ENCODE measurements at places on chromosomes 6 and 20.

- no peak for DNase-seq
Measured at GRCh38 chr6:159533016-159533415, 160.0 kb downstream of the SOD2 start.

DNA sequence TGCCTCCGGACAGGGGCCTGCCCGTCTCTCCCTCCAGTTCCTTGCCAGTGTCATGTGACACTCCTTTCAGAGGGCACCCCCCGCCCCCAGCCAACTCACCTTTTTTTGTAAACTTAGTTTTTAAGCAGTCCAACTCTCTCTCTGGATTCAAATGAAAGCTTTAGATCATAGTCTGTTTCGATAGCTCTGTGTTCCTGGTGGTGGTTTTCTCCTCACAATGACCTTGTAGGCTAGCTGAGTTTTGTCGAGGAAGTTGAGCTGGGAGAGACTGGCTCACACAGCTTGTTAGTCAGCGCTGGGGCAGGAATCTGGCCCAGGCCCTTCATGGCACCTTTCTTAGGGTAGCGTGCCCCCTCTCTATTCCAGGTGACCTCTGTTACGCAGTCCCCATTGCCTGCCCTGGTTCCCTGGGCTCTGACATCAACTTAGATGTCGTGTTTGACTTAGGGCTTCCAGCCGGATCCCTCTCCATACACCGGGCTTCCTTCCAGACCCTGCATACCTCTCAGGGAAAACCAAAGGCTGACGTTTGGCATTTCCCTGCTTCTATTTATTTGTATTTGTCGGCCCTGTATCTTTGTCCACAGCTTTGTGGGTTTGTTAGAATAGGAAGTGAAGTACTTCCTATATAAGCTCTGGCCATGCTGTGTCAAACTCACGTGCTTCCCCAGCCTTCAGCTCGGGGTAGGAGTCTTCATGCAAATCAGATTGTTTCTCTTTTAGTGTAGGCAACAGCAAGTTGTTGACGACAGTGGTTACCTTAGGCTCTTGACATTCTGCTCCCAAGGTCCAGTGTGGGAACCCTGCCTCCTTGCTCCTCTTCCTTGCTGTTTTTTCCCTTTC, 12.7 kb downstream of the IGF2R start:
- DNase-seq = no peak

DNA sequence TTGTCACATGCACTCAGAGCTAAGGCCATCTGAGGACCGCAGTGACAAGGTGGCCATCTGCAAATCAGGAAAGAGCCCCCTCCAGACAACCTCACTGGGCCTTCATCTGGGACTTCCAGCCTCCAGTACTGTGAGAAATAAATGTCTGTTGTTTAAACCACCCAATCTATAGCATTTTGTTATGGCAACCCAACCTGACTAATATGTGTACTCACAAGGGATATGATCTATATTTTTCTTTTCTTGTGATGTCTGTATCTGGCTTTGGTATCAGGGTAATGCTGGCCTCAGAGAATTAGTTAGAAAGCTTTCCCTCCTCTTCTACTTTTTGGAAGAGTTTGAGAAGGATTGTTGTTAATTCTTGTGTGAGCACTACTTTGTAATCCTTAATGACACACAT, 37.5 kb upstream of the ENTPD6 start:
- DNase-seq = no peak

DNA sequence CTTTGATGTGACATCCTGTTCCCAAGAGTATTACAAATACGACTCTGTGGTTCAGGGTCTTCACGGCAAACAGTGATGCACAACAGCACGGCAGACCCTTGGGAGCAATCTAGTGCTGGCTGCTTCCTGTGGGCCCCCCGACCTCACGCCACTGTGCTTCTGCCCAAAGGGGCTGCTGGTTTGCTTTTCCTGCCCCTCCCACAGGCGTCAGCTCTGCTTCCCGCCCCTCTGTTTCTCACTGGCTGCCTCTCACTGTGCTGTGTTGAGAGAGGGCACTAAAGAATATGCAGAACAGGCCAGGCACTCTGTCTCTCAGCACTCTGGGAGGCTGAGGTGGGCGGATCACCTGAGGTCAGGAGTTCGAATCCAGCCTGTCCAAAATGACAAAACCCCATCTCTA, 554.5 kb upstream of the AGPAT4 start:
- DNase-seq = no peak

DNA sequence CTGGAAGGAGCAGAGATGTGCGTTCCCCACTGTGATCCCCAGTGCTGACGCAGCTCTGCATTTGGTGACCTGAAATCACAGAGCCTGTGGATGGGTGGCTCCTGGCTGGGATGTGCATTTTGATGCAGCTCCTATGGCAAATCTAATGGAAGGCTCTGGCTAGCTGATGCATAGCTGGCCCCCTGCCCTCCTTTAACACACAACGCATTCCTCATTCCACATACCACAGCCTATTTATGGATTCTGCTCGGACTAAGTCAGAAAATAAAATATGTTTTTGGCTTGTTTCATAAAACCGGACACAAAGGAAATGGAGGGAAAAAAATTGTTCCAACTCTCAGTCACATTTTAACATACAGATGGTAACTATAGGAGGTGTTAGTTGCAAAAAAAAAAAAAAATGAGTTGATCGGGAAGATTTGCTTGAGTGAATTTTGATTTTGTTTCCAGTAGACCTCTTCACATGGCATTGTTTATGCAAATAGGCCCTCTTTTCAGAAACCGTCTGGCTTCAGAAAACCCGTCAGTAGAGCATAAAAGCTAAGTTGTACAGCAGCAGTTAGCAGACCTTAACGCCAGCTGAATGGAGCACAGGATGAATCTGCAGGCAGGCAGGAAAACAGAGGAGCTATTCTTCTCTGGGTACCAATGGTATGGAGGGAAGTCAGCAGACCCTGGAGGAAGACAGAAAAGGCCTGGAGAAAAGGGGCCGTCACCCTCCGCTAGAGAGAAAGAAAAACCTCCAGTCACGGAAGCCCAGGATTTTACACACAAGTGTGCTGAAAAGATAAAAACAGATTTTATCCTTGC, 215.4 kb downstream of the HDGFL1 start:
- no peak for DNase-seq

DNA sequence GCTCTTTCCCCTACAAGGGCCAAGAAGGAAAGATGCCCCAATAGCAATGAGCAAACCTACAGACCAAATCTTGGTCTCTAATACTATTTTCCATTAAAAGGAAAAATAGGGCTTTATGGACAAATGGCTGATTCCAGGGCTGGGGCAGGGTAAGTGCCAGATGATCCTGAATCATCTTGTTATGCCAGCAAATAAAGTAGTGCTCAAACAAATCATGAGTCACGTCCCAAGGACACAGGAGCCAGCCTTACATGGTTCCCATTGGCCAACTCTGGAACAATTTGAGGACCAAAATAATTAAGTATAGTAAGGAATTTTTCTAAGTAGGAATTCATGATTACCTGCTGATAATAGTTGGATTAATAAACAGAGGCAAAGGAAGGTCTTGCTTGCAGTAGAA, 53.2 kb upstream of the NKX2-4 start:
- DNase-seq = no peak

GRCh38 chr6:146029573-146030184, 817 bp downstream of the GRM1 start:
- no peak for DNase-seq

DNA sequence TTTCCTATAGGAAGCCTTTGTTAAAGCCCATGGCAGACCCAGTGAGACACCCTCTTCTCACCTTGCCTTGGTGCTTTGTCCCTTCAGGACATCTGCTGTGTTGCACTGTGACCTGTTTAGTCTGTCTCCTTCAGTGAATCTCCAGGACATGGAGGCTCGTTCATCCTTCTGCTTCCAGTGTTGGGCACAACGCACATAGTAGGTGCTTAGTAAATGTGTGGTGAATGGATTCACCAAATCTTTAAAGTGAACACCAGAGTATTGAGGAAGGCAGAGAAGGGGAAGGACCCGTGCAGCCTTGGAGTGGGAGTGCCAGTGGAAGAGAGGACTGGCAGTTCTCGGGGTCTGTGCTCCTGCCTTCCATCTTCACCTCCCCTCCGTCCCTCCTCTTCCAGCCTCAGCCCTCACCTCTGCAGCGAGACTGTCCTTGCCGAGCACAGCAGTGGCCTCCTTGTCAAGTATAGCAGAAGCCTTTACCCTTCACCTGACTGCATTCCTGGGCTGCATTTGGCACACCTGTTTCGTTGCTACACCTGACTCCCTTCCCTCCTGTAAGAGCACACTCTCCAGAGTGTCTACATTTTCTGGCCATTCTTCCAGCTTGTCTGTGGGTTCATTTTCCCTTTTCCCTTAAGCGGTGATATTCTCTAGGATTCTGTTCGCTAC, 49.2 kb downstream of the ARID1B start:
- DNase-seq = no peak

DNA sequence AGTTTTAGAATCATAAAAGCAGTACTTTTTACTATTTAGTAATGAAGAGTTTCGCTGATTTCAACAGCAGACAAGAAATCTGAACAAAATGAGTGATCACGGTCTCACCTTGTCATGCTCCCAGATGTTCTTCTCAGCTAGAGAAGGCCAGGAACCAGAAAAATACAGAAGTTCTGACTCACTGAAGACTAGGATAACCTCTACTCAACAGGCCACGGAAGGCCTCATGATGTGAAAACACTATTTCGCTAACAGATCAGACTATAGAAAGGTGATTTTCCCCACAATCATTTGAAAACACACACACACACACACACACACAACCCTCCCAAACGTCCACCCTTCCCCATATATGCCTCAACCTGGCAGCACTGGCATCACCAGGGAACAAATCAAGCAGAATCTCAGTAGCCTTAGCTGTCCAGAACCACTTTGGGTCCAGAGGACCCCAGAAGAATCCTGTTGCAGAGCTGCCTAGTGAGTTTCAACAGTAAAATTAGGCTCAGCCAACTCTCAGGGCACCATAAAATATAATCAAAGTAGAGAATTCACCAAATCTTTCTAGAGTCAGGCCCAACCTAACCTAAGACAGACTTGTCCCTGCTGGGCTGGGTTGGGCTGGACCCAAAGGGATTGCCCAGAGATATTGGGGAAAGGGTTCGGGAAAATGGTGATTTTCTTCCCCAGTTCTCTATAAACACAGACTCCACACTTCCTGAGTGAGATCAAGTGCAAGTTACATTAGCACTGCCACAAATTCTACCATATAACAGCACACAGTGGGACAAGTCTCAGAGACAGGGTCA, 7.9 kb downstream of the EXOC2 start:
- DNase-seq = no peak

GRCh38 chr6:157233686-157234085, 89.6 kb downstream of the TMEM242 start:
- no peak for DNase-seq

DNA sequence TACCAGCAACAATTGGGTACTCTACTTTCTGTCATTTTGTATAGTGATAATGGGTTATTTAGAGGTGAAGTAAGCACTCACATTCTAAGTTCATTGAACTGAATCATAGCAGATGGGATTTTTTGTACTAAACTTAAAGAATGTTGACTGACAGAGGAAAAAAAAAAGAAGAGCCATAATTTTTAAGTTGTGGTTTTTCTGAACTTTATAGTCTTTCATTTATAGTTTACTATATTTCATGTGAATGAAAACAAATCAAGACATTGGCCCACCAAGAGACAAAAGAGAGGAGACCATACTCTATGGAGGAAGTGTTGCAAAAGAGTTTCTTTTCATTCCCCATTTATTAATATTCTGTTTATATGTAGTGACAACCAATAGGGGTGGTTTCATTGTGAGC, 685.7 kb downstream of the BCKDHB start:
- DNase-seq = no peak

- DNase-seq = no peak
Measured at GRCh38 chr20:4008877-4009276, 6.5 kb downstream of the RNF24 start.

DNA sequence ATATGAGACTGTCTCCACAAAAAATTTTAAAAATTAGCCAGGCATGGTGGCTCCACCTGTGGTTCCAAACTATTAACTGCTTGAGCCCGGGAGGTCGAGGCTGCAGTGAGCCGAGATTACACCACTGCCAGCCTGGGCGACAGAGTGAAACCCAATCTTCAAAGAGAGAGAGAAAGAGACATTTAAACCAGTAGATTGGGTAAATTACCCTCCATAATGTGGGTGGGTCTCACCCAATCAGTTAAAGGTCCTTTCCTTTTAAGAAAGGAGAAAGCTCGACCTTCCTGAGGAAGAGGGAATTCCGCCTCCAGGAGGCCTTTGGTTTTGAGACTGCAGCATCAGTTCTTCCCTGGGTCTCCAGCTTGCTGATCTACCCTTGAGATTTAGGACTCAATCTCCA, 25.2 kb upstream of the SCML4 start:
- no peak for DNase-seq

GRCh38 chr6:154258064-154258757, 98.4 kb downstream of the IPCEF1 start:
- no peak for DNase-seq

DNA sequence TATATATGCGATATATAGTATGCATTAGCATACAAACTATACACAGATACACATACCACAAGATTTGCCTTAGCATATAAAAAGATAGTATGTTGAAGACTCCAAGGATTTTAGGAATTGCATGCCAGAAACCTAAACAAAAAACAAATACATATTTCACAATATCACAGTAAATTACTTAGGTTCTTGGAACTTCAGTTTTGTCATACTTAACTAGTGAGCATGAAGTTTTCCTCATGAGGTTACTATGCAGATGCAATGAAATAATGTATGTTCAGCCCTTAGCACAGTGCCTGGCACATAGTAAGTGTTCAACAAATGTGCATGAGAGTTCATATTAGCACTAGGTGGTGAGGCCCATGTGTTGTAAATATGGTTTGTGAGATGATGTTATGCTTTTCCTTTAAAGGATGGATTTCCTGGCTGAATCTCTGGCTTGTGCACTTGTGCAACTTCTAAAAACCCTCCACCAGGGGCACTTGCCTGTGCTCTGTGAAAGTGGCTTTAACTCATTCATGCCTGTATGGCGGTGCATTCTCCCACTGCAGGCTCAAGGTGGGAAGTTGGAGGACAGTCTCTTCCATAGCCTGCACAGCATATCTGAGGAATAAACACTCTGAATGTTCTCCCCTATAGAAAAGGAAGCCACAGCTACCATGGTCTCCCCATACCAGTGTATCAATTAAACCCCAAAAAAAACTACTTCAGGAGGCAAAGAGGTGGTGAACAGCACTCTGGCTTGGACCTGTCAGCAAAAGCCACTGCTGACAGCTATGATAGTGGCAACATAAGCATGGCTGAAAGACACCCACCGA, 624.1 kb upstream of the CDH4 start:
- DNase-seq = no peak

- DNase-seq = no peak
Measured at GRCh38 chr6:145080651-145081050, 654.7 kb downstream of the EPM2A start.

DNA sequence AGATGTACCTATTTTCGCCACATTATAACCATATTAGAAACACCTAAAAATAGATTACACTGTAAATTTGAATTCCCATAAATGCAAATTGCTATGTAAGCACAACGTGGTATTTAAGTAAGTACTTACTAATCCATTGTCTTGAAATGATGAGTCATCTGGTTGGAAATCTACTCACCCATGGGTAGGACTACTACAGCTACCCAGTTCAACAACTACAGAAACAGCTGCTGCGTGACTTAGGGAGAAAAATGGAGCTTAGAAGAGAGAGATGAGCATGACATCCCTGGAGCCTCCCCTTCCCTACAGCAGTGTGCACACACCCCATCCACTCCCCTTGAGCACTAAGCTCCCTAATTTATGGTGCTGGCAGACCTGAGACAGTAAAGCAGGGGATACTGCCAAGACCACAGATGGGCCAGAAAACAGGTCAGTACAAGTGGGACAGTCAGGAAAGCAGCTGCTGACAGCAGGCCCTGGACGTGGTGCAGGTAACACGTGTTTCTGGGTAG, 26.9 kb downstream of the RRAGD start:
- no peak for DNase-seq

Data from fibroblast of the conjunctiva (primary cell).